ENCODE measurements at places on chromosomes 3 and 15. TPM values are rescaled to one million over a fixed set of nuclear protein-coding genes. Genes with fewer than 3 reads are reported as not detected.
A peak's percentile ranks its signal among the peaks of the same experiment; 100 is the strongest.

DNA sequence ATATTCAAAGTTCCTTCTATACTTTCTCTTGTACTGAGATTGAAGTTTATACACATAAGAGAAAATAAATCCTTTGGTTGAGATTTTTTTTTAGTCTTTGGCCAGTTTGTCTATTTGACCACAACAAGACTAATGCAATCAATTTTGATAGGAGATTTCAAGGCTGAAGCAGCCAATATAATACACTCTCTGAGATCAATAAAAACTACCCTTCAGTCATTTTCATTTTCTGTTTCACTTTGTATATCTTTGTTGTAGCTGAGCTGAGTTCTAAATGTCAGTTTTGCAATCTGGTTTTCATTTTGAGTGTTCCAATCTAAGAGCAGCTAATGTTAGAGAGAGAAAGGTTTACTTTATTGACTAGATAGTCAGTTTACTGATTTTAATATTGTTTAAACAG lies 623.8 kb upstream of the ROBO1 start:
- no peaks in the 10 kb centered on the region for H3K27me3 ChIP-seq
- no peak overlapping the region for H3K4me3 ChIP-seq
- no peak for DNase-seq
- no peaks in the 10 kb centered on the region for H3K36me3 ChIP-seq
- no peak overlapping the region for H3K27ac ChIP-seq

GRCh38 chr3:23944861-23945662 lies at the start of gene NR1D2:
NR1D2 (plus strand) TSS chr3:23945286; CDS start chr3:23945579, 293 bp downstream.
- H3K4me3 ChIP-seq = peak within 1 kb of the TSS; percentile 89
- H3K27ac ChIP-seq = peak within 1 kb of the TSS; percentile 96
- H3K4me1 ChIP-seq = peaks cover 35% of the 10 kb centered on the region
- DNase-seq = peak; percentile 83

DNA sequence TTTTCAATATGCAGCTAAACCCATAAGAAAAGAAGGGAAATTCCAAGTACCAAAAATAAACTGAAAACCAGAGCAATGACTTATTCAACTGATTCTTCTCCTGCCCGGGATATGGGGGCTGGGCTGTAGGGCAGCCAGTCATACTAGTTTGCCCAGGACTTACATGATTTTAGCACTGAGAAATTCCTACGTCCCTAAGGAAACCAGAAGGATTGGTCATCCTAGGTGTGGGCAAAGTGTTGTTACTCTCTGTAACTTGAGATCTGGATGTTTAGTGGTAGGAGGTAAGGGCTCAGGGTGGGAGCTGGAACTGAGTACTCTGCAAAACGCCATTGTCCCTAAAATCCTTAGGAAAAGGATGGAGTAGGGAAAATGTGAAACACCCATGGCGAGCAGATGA lies 1.2 kb upstream of the DAZL start:
- H3K27ac ChIP-seq = peak overlapping the region; percentile 42
- no peaks in the 10 kb centered on the region for H3K27me3 ChIP-seq
- DNase-seq = no peak
- H3K4me1 ChIP-seq = peaks cover 65% of the 10 kb centered on the region

- H3K36me3 ChIP-seq = no peaks in the 10 kb centered on the region
- H3K27ac ChIP-seq = no peak overlapping the region
- no peak overlapping the region for H3K4me3 ChIP-seq
- peaks cover 6% of the 10 kb centered on the region for H3K4me1 ChIP-seq
- H3K27me3 ChIP-seq = no peaks in the 10 kb centered on the region
- no peak for DNase-seq
Measured at GRCh38 chr3:138443091-138443490, 8.7 kb downstream of the ESYT3 start.

Gene PRSS50
- total RNA-seq = 1.4 TPM

GRCh38 chr3:129758785-129759320 lies 134.7 kb downstream of the TMCC1 start:
- H3K27ac ChIP-seq = no peak overlapping the region
- peaks cover 4% of the 10 kb centered on the region for H3K36me3 ChIP-seq
- H3K27me3 ChIP-seq = no peaks in the 10 kb centered on the region
- H3K4me1 ChIP-seq = no peaks in the 10 kb centered on the region

GRCh38 chr3:24496529-24497482 lies 2.2 kb upstream of the THRB start:
- H3K27me3 ChIP-seq = peaks cover 42% of the 10 kb centered on the region
- H3K27ac ChIP-seq = no peak overlapping the region
- DNase-seq = peak; percentile 79
- no peaks in the 10 kb centered on the region for H3K36me3 ChIP-seq
- H3K4me1 ChIP-seq = peaks cover 57% of the 10 kb centered on the region

Gene LRRC34
- total RNA-seq = 6.0 TPM

Gene SIDT1
- total RNA-seq = 0.22 TPM

DNA sequence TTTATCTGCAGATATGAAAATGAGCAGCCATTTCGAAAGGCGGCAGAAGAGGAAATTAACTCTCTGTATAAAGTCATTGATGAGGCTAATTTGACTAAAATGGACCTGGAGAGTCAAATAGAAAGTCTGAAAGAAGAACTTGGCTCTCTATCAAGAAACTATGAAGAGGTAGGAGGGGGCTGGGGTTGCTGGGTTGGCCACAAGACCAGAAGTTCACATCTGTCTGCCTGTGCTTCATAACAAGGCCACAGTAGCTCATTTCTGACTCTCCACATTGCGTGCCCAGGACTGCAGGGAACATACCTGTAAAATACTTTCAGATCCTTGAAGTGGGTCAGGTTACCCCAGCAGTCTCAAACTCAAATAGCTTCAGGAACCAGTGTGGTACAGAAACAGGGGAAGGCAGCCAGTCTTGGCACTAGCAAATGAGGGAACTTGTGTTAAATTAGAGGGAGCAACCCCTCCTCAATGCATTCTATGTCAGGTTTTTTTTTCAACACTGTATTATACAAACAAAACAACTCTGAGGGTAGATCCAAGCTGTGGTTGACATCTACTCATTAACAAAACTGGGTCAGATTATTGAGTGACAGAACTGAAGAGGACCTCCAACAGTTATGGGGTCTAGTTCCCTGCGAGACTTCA lies 48.7 kb downstream of the BFSP2 start:
- no peak overlapping the region for H3K4me3 ChIP-seq
- no peak for DNase-seq
- no peak overlapping the region for H3K27ac ChIP-seq
- H3K4me1 ChIP-seq = peaks cover 17% of the 10 kb centered on the region
- no peaks in the 10 kb centered on the region for H3K36me3 ChIP-seq

Gene COL6A5
- total RNA-seq = 0.02 TPM

- DNase-seq = peak; percentile 44
- no peaks in the 10 kb centered on the region for H3K27me3 ChIP-seq
- no peaks in the 10 kb centered on the region for H3K4me1 ChIP-seq
- no peak overlapping the region for H3K27ac ChIP-seq
- H3K36me3 ChIP-seq = no peaks in the 10 kb centered on the region
- no peak overlapping the region for H3K4me3 ChIP-seq
Measured at GRCh38 chr3:153768561-153769469, 352.4 kb upstream of the ARHGEF26 start.

Gene AHSG
- 1.5 TPM for total RNA-seq

- DNase-seq = no peak
- H3K4me1 ChIP-seq = peaks cover 23% of the 10 kb centered on the region
- H3K36me3 ChIP-seq = peaks cover 9% of the 10 kb centered on the region
- no peak overlapping the region for H3K4me3 ChIP-seq
Measured at GRCh38 chr15:70602834-70603560, 160.4 kb downstream of the UACA start.

Gene ZNF660
- total RNA-seq = 7.8 TPM

DNA sequence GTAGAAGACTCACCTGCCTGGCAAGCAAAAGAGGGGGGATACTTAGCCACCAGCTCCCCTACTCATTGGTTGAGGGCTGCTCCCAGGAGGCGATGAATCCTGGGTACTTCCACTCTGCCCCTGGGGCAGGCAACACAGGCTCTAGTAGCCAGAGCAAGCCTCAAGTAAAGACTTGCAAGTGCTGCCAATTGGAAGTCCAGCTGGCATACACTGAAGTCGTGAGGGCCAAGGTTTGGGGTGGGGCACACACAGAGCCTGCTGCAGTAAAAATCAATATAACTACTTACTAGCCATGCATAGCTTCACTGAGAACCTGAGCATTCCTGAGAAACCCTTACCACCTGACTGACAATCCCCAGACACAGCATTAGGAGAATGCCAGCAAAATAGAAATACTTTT lies 123.0 kb upstream of the EIF1B start:
- H3K36me3 ChIP-seq = no peaks in the 10 kb centered on the region
- no peak overlapping the region for H3K27ac ChIP-seq
- peaks cover 8% of the 10 kb centered on the region for H3K4me1 ChIP-seq
- no peak for DNase-seq
- no peaks in the 10 kb centered on the region for H3K27me3 ChIP-seq

Gene RNF7
- 129 TPM for total RNA-seq

GRCh38 chr15:71237456-71238188 lies 122.4 kb downstream of the THSD4 start:
- H3K27ac ChIP-seq = no peak overlapping the region
- peaks cover 16% of the 10 kb centered on the region for H3K4me1 ChIP-seq
- H3K36me3 ChIP-seq = no peaks in the 10 kb centered on the region
- no peaks in the 10 kb centered on the region for H3K27me3 ChIP-seq
- no peak overlapping the region for H3K4me3 ChIP-seq

- no peaks in the 10 kb centered on the region for H3K27me3 ChIP-seq
- H3K27ac ChIP-seq = no peak overlapping the region
- H3K4me1 ChIP-seq = peaks cover 41% of the 10 kb centered on the region
- no peak overlapping the region for H3K4me3 ChIP-seq
- peaks cover 5% of the 10 kb centered on the region for H3K36me3 ChIP-seq
- DNase-seq = no peak
Measured at GRCh38 chr15:70503798-70504298, 259.5 kb downstream of the UACA start.

DNA sequence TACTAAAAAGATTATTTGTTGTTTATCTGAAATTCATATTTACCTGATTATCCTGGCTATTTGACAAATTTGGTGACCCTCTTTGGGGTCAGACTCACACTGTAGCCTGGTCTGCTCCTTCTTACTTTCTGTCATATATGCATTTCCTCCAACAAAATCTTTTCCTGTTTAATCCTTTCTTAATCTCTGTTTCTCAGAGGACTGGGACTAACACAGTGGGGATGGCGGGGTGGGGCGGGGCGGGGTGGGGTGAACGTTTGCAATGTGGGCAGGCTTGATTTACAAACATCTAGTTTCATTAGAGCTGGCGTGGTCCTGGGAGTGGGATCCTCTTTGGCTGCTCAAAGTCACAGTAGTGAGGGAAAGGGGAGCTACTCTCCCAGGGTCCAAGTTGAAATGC lies 35.3 kb upstream of the CDCP1 start:
- peaks cover 18% of the 10 kb centered on the region for H3K4me1 ChIP-seq
- DNase-seq = no peak
- no peaks in the 10 kb centered on the region for H3K36me3 ChIP-seq
- no peak overlapping the region for H3K27ac ChIP-seq
- H3K4me3 ChIP-seq = no peak overlapping the region

DNA sequence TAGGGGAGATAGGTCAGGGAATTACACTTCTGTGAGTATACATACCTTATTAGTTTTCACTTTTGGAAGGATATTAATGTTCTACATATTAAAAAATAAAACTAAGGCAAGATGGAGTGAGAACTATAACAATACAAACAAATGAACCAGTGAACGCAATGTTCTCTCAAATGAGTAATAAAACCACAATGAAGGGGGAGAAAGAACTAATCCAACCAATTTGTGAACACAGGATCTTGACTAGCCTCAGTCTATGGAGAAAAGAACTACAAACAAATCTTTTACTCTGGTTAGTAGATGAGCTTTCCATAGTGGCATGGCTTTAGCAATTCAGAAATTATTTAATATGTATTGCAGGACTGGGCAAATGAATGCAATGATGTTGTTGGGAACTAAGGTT lies 26.9 kb upstream of the ATOSA start:
- no peak overlapping the region for H3K4me3 ChIP-seq
- H3K27ac ChIP-seq = no peak overlapping the region

GRCh38 chr3:132022914-132023313 lies 11.9 kb downstream of the CPNE4 start:
- H3K36me3 ChIP-seq = no peaks in the 10 kb centered on the region
- H3K27ac ChIP-seq = no peak overlapping the region
- no peak for DNase-seq
- no peaks in the 10 kb centered on the region for H3K4me1 ChIP-seq
- H3K27me3 ChIP-seq = no peaks in the 10 kb centered on the region

Gene VGLL4
- total RNA-seq = 43.8 TPM

Gene RBP2
- not detected for total RNA-seq

Gene LXN
- 4.4 TPM for total RNA-seq

DNA sequence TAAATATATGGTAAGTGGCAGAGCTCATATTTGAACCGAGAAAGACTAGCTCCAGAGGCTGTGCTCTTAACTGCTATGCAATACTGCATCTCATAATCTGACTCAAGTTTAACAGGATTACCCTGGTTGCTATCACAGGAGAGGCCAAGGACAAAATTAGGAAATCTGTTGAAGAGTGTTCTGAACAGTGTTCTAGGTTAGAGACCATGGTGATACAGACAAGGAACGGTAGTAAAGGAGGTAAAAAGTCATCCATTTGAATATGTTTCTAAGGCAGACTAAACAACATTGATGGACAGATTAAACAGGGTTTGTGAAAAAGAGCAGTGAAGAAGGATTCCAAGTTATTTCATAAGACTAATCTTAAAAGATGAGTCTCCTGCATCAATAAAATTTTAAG lies 22.1 kb downstream of the PLOD2 start:
- no peak overlapping the region for H3K27ac ChIP-seq
- H3K4me3 ChIP-seq = no peak overlapping the region
- peaks cover 41% of the 10 kb centered on the region for H3K4me1 ChIP-seq

Gene PLA2G4B
- total RNA-seq = 7.9 TPM

- peaks cover 13% of the 10 kb centered on the region for H3K36me3 ChIP-seq
- no peak for DNase-seq
- H3K27me3 ChIP-seq = no peaks in the 10 kb centered on the region
- H3K27ac ChIP-seq = no peak overlapping the region
- peaks cover 7% of the 10 kb centered on the region for H3K4me1 ChIP-seq
- no peak overlapping the region for H3K4me3 ChIP-seq
Measured at GRCh38 chr15:94066046-94066445, 165.3 kb upstream of the MCTP2 start.

Gene DUOXA1
- total RNA-seq = 0.09 TPM

Gene GOLGA6L7
- not detected for total RNA-seq

- H3K27ac ChIP-seq = no peak overlapping the region
- no peaks in the 10 kb centered on the region for H3K4me1 ChIP-seq
- DNase-seq = no peak
- no peaks in the 10 kb centered on the region for H3K36me3 ChIP-seq
- H3K4me3 ChIP-seq = no peak overlapping the region
Measured at GRCh38 chr15:72889545-72889944, 106.0 kb upstream of the ADPGK start.

DNA sequence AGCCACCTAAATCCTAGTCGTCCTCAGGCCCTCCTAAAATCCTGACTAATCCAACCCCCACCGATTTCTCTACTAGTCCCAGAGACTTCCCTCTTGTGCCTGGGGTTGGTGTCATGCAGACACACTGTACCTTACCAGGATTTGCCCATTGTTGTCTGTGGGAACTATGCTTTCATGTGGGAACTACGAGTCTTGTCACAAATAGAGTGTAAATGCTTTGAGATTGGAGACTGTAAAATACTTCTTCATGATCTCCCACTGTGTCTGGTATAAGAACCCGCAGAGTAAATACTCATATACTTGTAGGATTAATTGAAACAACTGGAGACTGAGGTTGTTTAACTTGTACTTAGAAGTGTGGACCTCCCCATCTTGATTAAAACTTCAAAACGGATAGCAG lies 11.2 kb downstream of the B3GNT5 start:
- H3K4me1 ChIP-seq = peaks cover 26% of the 10 kb centered on the region

- no peak for DNase-seq
- no peaks in the 10 kb centered on the region for H3K36me3 ChIP-seq
- no peaks in the 10 kb centered on the region for H3K27me3 ChIP-seq
Measured at GRCh38 chr15:64443747-64444621, 16.4 kb upstream of the ZNF609 start.
